Esophagus squamous epithelium (tissue), 5 donors: ENCODE measurements at places on chromosomes 7 and 10.
A peak's percentile ranks its signal among the peaks of the same experiment; 100 is the strongest.

DNA sequence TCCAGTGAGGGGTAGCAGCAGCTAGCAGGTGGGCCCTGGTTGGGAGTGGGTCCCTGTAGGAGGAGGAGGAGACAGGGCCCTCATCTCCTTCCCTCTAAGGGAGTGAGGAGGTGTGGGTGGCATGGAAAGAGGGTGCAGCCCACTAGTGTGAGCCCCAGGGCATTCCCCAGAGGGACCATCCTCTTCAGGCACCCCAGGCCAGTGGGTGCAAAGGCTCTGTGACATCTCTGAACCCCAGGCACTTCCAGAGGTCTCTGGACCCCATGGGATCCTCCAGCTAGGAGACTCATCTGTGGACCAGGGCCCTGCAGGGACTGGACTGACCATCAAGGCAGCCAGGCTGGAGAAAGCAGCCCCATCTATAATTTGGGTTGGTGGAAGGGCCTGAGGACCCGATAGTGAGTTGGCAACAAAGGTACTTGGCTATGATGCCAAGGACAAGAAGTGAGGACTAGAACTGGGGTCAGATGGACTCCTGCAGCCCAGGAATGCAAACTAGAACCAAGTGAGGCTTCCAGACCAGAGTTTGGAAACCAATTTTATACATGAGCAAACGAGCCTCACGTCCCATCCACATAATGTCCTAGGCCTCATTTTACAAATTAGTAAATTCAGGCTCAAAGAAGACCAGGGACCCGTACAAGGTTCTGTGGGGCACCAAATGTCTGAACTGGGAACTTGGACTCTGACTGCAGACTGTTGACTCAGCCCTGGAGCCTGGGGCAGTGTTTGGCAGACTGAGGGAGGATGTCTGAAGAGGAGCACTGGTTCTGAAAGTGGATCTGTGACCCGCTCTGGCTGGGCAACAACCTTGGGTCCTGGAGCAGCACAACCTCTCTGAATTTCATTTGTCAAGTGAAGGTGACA, 1.4 kb upstream of the VSTM4 start:
- no peaks in the 10 kb centered on the region for H3K36me3 ChIP-seq
- no peak for DNase-seq
- no peak overlapping the region for H3K4me3 ChIP-seq

DNA sequence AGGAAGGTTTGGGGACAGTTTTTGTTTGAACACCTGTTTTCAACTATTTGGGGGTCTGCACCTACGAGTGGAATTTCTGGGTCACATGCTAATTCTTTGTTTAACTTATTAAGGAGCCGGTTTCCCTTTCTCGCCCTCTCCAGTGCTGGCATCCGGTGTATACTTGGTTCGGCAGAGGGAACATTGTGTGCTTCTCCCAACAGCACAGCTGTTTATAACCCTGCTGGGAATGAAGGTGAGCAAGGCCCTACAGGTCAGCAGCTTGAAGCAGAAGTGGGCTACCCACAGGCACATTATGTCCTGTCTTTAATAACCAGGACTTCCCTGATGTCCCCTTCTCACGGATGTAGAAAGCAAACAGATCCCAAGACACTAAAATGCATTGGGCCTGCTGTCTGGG, 87.5 kb upstream of the PDCD4 start:
- peaks cover 26% of the 10 kb centered on the region for H3K4me1 ChIP-seq
- peak overlapping the region; percentile 39 for H3K27ac ChIP-seq
- H3K4me3 ChIP-seq = no peak overlapping the region
- H3K27me3 ChIP-seq = no peaks in the 10 kb centered on the region
- DNase-seq = no peak

- no peak for DNase-seq
- peak overlapping the region; percentile 48 for H3K27ac ChIP-seq
- no peaks in the 10 kb centered on the region for H3K36me3 ChIP-seq
- H3K27me3 ChIP-seq = no peaks in the 10 kb centered on the region
- peaks cover 12% of the 10 kb centered on the region for H3K4me1 ChIP-seq
- no peak overlapping the region for H3K4me3 ChIP-seq
Measured at GRCh38 chr10:14588084-14588937, 186.4 kb downstream of the FAM107B start.

- H3K27ac ChIP-seq = no peak overlapping the region
- no peak overlapping the region for H3K4me3 ChIP-seq
- H3K4me1 ChIP-seq = peaks cover 12% of the 10 kb centered on the region
Measured at GRCh38 chr10:110358869-110359629, 54.3 kb upstream of the SMNDC1 start.

- no peaks in the 10 kb centered on the region for H3K27me3 ChIP-seq
- H3K4me3 ChIP-seq = no peak overlapping the region
- H3K27ac ChIP-seq = no peak overlapping the region
- no peaks in the 10 kb centered on the region for H3K4me1 ChIP-seq
Measured at GRCh38 chr7:83778073-83778443, 129.1 kb upstream of the SEMA3E start.

DNA sequence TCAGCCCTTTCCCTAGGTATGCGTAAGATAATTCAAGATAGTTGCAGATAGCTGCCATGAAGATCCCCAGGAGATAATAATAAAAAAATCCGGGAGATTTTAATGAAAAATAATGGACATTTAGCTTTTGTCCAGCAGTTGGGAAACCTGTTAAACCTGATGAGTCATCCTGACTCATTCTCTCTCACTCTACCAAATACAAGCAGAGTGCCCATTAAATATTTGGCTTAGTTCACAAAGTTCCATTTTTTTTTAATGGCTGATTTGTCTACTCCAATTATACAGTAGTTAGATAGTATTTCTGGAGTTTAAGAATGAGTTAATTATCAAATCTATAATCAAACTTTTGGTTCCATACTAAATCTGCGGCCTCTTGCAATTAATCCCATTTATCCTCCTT, 2.1 kb upstream of the SHTN1 start:
- H3K27ac ChIP-seq = no peak overlapping the region
- H3K4me3 ChIP-seq = no peak overlapping the region
- H3K4me1 ChIP-seq = no peaks in the 10 kb centered on the region
- no peaks in the 10 kb centered on the region for H3K27me3 ChIP-seq

GRCh38 chr7:137962875-137963507, 38.9 kb downstream of the CREB3L2 start:
- no peak for DNase-seq
- H3K27ac ChIP-seq = no peak overlapping the region
- peaks cover 89% of the 10 kb centered on the region for H3K4me1 ChIP-seq
- H3K4me3 ChIP-seq = no peak overlapping the region
- no peaks in the 10 kb centered on the region for H3K36me3 ChIP-seq

- H3K36me3 ChIP-seq = no peaks in the 10 kb centered on the region
- no peaks in the 10 kb centered on the region for H3K27me3 ChIP-seq
- H3K4me3 ChIP-seq = no peak overlapping the region
- peaks cover 40% of the 10 kb centered on the region for H3K4me1 ChIP-seq
- peak overlapping the region; percentile 76 for H3K27ac ChIP-seq
Measured at GRCh38 chr10:29805134-29805723, 170.5 kb upstream of the SVIL start.

GRCh38 chr10:71354776-71355175, 35.7 kb downstream of the SLC29A3 start:
- H3K4me3 ChIP-seq = no peak overlapping the region
- H3K27me3 ChIP-seq = no peaks in the 10 kb centered on the region
- no peak overlapping the region for H3K27ac ChIP-seq
- no peak for DNase-seq

- no peaks in the 10 kb centered on the region for H3K27me3 ChIP-seq
- no peak overlapping the region for H3K4me3 ChIP-seq
Measured at GRCh38 chr7:69922026-69922803, 323.9 kb downstream of the AUTS2 start.
